ENCODE measurements at places on chromosomes 11 and 22.
A peak's percentile ranks its signal among the peaks of the same experiment; 100 is the strongest.

DNA sequence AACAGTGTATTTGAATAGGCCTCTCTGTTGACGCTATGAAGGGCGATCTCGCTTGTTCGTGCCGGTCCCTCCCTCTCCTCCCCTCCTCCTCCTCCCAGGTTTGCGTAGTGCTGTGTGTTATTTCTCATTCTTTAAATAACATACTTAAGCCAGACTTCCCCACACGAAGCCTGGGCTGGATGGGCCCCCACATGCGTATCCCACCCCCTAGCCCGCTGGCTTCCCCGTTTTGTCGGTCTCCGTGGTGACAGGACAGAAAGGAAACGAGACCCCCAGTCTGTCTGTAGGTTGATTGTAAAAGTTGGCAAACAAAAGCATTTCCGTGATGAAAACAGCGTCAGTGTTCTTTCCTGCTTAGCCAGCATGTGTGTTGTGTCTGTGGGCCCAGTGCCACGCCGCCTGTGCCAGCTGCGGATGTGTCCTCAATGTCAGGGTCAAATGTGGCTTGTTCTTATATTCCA, 27.3 kb downstream of the FAM118A start:
- peak; percentile 52 for DNase-seq

DNA sequence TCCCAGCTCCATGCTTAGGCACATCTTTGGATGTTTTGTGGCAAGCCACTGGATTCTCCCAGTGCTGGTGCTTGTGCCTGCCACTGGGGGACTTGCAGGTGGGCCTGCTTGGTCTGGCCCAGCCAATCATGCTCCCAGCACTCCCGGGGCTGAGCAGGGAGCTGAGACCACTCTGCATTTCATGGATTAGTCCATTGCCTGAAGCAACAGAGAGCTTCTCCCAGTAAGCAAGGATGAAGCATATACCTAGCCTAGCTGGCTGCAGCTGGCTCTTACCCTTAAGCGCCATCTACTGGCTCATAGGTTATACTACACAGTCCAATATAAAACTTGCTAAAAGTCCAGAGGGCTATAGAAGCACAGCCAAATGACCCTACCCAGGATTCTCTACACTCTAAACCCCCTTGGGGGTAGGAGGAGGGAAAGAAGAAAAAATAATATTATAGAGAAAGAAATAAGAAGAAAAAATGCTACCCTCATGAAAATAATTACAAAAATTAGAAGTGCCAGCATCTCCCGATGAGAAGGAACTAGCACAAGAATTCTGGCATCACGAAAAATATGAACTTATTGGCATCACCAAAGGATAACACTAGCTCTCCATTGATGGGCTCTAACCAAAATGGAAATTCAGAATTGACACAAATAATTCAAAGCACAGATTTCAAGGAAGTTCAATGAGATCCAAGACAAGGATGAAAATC, 275.3 kb downstream of the C11orf87 start:
- DNase-seq: peak; percentile 41

DNA sequence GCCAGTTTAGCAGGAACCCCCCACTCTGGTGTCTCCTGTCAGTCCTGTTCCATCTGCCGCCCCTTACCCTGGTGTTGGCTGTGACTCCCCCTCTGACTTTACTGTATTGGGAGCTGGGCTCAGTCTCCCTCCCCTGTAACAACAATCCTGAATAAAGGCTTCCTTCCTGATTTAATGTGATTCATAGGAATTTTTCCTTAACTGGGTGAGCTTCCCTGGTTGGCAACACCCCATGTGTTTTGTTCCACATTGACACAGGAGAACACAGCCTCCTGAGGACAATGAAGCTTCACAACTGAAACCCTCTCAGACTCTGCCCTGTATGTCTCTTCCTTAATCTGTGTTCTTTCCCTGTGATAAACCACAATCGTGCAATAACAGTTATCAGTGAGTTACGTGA, 8.4 kb downstream of the APOL4 start:
- no peak for DNase-seq

- no peak for DNase-seq
These were observed 7.3 kb downstream of the SART1 start for GRCh38 chr11:65968600-65969482.

GRCh38 chr22:17725500-17725796, 48.8 kb downstream of the BID start:
- no peak for DNase-seq

DNA sequence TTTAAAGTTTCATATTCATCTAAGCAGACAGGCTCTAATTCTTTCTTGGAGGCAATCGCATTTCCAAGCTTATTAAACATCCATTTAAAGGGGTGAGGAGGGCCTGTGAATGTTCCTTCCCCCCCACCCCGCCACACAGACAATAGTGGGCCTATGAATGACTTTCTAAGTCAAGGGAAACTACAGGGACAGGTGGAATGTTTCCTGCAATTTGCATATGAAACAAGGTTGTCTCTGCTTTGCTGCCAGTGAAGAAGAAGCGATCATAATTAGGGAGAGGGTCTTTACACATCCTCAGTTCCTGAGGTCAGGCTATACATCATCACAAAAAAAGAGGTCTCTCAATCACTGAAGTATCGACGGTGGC, 127.9 kb upstream of the OPCML start:
- DNase-seq: no peak

DNA sequence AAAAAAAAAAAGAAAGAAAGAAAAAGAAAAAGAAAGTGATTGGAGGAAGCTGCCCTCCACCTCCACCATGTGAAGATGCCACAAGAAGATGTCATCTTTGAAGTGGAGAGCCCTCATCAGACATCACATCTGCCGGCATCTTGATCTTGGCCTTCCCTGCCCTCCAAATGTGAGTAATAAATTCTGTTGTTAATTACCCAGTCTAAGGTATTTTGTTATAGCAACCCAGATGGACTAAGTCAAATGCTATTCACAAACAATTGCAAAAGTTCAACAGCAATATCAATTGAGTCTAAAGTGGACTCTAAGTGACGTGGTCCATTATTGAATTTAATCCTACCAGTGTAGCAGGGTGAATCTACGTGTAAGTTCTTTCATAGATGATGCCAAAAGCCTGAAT, 55.9 kb upstream of the NUP160 start:
- DNase-seq: no peak

GRCh38 chr11:44775366-44775984, 48.7 kb downstream of the TSPAN18 start:
- DNase-seq: peak; percentile 28

DNA sequence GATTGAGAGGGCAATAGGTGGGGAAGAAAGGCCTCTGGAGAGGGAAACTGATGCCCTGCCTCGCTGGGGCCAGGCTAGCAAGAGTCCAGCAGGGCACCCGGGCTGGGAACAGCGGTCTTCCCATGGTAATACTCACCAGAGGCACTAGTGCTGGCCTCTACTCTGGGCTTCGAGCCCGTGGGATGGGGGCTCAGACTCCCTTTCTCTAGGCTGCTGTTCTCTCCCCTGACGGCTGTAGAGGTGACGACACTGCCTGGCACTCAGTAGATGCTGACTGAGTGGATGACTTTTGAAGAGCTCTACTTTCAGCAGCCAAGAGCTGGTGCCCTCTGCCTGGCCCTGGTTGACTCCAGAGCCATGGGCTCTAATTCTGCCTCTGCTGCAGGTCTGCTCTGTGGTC, 818 bp upstream of the C1QTNF4 start:
- DNase-seq: no peak

GRCh38 chr22:19239464-19239863, 52.1 kb downstream of the CLTCL1 start:
- no peak for DNase-seq

DNA sequence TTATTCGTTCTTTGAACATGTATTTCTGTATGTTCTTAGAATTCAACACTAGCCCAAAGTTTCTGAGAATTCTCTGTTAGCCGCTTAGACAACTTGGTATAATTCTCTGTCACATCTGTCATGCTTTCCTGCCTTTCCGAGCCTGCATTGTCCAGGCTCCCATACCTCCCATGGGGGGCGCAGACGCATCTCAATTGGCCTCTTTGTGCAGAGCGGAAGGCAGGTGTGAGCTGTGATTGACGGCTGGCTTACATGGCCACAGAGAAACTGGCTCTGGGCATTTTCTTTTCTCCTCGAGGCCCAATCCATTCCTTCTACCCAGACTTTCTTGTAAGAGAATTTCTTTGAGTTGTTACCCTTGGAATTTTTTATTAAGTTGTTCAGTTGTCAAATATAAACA, 132.7 kb upstream of the SESN3 start:
- peak; percentile 12 for DNase-seq

GRCh38 chr22:44412136-44412731, 85.8 kb downstream of the RTL6 start:
- DNase-seq: no peak

DNA sequence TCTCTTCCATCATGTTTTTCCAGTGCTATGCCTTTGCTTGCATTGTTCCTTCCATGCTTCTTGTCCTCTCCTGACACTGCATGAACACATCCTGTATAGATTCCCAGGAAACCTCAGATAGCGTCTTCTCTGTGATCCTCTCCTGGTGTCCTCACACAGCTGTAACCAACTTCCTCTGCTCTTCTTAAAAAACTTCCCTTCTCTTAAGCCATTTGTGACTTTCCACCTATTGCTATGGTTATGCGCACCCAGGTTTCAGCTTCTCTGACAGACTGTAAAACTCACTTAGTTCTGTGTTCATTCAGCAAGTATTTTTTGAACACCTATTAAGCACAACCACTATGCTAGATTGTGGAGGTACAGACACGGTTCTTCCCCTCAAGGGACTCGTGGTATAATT, 5.1 kb upstream of the APLP2 start:
- no peak for DNase-seq

DNA sequence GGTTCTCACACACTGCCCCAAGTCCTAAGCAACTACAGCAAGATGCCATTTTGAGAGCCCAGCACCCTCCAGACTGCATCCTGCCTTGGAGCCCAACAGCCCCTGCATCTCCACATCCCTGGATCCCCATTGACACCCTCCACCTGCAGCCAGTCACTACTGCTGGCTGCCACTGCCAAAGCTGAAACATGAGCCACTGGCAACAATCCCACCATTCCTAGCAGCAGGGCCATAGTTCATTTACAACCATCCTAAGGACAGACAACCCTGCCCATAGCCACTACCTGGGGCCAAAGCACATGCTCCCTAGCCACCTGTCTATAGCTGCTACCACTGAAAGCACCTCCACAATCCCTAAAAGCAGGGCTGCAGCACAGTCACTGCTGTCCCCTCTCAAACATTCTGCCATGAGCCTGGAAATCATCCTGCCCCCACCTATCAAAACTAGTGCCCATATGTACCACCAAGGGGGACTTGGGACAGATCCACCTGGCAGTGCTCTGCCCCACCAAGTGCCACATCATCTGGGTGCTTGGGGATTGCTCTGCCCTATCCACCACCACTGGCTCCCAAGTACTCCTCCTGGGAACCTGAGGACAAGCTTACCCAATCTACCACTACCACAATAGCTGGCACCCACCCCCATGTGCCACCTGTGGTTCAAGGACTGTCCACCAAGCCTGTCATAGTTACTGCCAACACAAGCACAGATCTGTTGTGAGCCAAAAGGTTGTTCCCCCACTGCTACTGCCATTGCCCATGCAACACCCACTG, 138.8 kb upstream of the SOX6 start:
- no peak for DNase-seq

DNA sequence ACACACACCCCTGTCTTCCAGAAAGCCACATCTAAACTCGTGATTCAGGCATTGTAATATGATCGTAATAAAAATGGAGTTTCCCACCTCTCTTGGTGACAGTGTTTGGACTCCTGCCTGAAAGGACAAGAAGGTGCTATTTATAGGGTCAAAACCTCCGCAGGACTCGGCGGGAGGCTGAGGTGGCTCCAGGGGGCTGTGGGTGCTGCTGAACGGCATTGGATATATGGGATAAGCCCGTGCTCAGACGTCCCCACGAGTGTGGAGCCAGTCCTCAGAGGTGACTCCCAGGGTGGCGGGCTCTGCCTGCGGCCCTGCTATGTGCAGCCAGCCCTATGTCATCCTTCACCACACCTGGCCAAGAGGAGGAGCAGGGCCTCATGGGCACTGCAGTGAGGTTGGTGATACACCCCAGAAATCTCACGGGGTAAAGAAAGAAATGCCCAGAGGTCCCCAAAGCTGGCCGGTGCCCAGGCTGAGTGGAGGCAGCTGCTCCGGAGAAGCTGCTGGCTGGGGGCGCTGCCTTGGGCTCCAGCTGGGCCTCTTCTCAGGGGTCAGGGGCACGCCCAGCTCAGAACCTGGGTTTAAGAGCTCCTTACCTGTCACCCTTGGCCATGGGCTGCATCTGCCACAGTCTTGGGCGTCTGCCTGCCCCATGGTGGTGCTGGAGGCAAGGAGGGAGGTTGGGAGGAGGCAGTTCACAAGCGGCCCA, 5.1 kb upstream of the OSBPL5 start:
- DNase-seq: no peak

DNA sequence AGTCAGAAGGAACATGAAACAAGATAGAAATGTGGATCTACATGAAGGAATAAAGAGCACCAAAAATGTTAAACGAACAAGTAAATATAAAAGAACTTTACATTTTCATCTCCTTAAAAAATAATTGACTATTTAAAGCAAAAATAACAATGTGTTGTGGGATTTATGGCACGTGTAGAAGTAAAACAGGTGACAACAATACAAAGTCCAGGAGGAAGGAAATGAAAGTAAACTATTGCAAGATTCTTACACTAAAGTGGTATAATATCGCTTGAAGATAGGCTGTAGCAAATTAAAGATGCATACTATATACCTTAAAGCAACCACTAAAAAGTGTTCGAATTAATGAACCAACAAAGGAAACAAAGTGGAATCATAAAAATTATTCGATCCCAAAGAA, 5.5 kb downstream of the VPS37C start:
- no peak for DNase-seq

DNA sequence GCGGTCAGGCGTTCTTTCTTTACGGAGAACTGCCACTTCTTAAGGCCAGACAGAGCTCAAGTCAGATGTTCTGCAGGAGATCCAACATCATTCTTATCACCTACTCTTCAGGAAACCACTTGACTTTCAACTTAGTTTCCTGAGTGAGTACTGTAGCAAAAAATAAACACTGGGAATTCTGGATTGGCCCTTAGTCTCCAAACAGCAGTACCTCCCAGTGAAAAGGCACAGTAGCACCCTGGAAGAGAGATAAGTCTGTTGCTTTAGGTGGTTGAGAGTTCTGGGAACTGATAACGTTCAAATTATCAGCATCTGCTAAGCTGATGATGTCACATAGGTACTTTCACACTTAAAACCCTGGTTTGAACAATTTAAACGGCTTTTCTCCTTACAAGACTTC, 971.8 kb upstream of the TENM4 start:
- no peak for DNase-seq

All from NCI-H1105 (cell line).